ENCODE measurements at places on chromosomes 16 and 17.

DNA sequence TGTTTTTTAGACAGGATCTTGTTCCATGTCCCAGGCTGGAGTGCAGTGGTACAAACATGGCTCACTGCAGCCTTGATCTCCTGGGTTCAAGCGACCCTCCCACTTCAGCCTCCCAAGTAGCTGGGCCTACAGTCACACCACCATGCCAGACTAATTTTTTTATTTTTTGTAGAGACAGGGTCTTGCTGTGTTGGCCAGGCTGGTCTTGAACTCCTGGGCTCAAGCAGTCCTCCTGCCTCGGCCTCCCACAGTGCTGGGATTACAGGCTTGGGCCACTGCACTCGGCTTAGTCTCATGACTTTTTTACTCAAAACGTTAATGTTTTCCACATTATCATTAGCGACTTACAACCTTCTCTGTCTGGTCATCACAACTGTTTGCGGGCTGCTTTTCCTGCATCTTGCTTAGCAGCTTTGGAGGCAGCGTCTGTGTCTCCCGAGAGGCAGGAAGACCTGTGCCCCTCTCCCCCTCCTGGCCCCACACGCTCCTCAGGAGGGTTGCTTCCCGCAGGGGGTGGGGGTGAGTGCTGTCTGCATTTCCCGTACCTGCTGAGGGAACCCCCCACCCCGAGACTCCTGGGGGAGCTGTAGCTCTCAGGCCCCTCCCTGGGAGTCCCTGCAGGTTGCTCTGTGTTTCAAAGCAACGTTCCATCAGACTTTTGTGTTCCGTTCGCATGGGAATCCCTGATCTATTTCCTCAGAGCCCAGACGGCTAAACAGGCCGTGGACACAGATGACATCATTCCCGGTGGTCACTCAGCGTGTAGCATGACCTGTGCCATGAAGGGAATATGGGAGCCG is 52.6 kb downstream of the PGS1 start:
- no peak for DNase-seq

GRCh38 chr17:71392715-71393567 is 727.9 kb upstream of the SOX9 start:
- DNase-seq: no peak

DNA sequence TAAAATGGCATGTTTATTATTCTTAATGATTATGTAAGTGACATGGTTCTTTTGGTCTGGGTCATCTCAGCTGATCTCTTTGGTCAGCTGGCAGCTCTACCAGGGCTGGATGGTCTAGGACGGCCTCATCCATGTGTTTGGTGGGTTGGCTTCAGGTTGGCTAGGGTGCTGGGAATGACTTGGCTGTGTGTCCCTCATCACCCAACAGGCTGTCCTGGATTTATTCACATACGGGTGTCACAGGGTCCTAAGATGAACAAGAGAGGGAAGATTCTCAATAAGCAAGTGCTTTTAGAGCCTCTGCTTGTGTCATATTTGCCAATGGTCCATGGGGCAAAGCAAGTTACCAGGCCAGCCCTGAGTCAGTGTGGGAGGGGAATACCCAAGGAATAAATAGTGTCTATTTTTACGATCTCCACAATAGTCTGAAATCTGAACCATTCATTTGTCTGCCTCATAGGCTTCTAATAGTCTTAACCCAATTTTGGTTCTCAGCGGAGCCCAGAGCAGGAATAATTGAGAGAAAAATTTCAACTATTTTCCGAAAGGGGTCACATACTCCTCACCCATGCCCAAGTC is 157.5 kb downstream of the HS3ST2 start:
- DNase-seq: no peak

GRCh38 chr17:67647482-67647881 is 70.3 kb upstream of the NOL11 start:
- no peak for DNase-seq

- DNase-seq: no peak
Observed at GRCh38 chr17:80727409-80727755, 182.7 kb downstream of the RPTOR start.

GRCh38 chr17:78873519-78874340 is 29.3 kb downstream of the CEP295NL start:
- peak; percentile 18 for DNase-seq

DNA sequence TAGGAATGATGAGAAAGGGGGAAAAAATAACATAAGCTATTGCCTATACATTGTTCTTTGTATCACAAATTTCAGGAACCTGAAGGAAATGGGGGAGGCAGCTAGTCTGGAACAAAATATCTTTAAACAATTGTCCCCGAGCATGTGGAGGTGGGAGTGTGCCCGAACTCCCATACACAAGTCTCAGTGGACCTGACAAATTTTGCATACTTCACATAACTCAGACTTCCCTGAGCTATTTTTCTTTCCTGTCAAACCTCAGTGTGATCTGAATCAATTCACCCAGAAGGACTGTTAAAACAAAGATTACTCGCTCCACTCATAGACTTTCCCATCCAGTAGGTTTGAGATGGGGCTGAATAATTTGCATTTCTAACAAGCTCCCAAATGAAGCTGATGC is 1.6 kb upstream of the XPO6 start:
- no peak for DNase-seq

GRCh38 chr16:11679250-11679649 is 11.0 kb downstream of the SNN start:
- DNase-seq: no peak

GRCh38 chr16:27515874-27516353 is 33.8 kb downstream of the GTF3C1 start:
- DNase-seq: no peak

DNA sequence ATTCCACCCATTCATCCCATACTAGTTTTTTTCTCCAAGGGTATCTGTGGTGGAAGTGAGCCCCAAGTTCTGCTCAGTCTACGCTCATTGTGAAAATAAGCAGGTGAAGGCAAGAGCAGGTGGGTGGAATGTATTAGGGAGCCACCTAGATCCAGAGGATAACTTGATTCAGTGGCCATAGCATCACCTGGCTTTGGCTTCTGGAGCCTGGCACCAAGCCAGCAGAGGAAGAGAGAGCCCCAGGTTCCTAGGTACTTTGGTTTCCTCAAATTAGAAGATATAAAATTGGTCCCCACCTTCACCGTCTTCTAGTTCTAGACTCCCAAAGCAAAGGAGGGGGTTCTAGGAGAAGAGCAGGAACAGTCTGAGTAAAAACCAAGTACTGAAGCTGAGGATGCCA is 4.1 kb downstream of the FXR2 start:
- no peak for DNase-seq

- peak; percentile 8 for DNase-seq
Observed at GRCh38 chr17:72236980-72237633, 116.3 kb downstream of the SOX9 start.

- no peak for DNase-seq
Observed at GRCh38 chr16:1998852-1999801, 9.4 kb downstream of the SYNGR3 start.

DNA sequence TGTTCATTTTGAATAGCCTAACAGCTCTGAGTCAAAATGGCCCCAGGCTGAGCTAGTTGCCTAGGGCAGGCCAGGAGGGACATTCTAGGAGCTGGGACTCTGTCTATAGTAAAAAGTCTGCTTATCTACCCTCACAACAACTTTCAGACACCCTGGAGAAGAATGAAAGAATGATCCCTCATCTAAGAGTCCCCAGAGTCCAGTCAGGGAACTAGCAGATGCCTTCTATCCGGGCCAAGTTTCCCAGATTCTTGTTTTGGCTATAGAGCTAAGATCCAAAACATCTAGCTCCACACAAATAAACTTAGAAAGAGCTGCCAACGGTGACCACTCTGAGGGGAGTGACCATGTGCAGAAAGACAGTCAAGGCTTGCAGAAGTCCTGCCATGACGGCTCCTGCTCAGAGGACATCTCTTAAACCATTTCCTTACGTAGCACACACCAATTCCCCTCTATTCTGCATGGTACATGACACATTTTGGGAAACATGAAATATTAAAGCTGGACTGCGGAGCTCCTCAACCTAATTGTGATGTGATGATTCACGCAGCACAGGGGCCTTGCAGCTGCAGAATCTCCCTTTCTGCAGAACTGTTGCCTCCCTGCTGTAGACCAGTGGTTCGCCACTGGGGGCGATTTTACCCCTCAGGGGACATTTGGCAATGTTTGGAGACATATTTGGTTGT is 24.2 kb downstream of the FAM20A start:
- no peak for DNase-seq

Data from DMS79 (cell line).